Stimulated activated naive CD8-positive, alpha-beta T cell treated with anti-CD3 and anti-CD28 coated beads, Interleukin-15, Interleukin-2, amounts not matched to agents 100 U/mL and 50 U/mL, for 24 hours (primary cell): ENCODE measurements at places on chromosomes 3 and 15.

- DNase-seq = no peak
Measured at GRCh38 chr3:193378706-193379105, at the start of gene ATP13A5. ATP13A5 (minus strand) TSS chr3:193378753; CDS start chr3:193378725, 28 bp downstream.

- DNase-seq = no peak
Measured at GRCh38 chr15:83510001-83510400, 62.9 kb downstream of the SH3GL3 start.

GRCh38 chr15:67803996-67804843 lies 21.1 kb upstream of the SKOR1 start:
- no peak for DNase-seq

GRCh38 chr15:85314146-85314545 lies 66.3 kb upstream of the AKAP13 start:
- DNase-seq = no peak

DNA sequence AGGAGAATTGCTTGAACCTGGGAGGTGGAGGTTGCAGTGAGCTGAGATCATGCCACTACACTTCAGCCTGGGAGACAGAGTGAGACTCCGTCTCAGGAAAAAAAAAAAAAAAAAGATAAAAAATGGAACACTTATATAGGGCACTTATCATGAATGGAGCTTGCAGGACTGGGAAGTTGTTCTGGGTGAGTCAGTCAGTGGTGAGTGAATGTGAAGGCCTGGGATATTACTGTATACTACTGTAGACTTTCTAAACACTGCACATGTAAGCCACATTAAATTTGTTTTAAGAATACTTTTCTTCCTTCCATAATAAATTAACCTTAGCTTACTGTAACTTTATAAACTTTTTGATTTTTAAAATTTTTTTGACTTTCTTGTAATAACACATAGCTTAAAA lies 59.8 kb downstream of the SFMBT1 start:
- DNase-seq = no peak

DNA sequence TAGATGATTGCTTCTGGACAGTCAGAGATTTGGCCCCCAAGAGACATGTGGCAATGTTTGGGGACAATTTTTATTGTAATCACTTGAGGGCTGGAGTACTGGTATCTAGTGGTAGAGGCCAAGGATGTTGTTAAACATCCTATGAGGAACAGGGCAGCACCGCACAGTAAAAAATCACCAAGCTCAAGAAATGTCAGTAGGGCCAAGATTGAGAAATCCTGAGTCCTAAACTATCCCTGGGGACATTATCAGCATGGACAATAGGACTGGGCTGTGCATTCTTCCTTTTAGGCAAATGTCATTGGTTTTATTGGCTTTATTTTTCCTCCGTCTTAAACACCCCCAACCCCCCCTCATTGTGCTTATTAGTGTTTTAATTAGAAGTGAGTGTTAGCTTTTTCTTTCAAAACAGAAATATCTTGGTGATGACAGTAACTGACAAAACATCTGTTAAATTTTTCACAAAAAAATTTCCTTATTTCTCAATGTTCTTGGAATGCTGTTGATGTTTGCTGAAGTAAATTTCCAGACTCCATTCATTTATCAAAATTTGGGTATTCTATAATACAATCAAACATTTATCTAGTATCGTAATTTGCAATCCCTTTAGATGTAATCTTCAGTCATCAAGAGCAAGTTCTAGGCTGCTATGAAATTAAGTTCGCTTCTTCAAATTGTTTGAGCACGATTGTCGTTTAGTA lies 944.4 kb downstream of the VGLL3 start:
- no peak for DNase-seq

- DNase-seq = no peak
Measured at GRCh38 chr3:25212736-25213135, 215.3 kb upstream of the RARB start.

GRCh38 chr3:150764566-150764965 lies 1.6 kb upstream of the SIAH2 start:
- DNase-seq = no peak

DNA sequence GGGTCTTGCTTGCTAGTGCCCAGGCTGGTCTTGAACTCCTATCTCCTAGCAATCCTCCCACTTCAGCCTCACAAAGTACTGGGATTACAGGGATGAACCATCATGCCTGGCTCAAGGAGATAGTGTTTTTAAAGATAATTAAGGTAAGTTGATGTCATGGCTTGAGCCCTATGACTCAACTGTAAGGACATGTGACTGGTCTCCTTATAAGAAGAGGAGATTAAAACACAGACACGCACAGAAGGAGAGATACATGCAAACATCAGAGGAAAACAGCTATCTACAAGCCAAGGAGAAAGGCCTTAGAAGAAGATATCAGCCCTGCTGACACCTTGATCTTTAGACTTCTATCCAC lies 220.4 kb upstream of the GADL1 start:
- DNase-seq = no peak

DNA sequence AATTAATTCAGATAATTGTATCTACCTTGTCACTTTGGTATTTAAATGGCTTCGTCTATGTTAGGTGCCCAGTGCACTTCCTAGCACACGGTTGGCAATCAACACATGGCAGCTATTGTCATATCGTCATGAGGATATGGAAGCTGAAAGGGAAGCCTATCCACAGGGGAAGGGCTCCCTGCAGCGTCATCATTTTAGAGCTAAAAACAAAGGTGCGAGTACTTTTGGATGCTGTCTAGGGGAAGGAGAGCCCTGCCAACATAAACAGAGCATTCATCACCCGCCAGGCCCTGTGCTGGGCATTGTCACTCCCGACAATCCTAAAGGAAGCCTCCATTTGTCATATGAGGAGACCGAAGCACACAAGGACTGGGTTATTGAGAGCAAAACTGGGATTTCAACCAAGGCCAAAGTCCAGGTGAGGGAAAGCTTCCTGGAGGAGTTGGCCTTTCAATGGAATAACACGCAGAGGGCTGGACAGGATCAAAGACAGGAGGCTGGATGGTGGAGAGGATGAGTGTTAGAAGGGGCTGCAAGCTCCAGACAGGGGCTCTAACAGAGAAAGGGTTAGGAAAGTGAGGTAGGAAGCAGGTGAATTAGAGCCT lies 8.0 kb upstream of the PARL start:
- DNase-seq = no peak

GRCh38 chr3:169695031-169695430 lies 31.5 kb upstream of the MECOM start:
- no peak for DNase-seq

DNA sequence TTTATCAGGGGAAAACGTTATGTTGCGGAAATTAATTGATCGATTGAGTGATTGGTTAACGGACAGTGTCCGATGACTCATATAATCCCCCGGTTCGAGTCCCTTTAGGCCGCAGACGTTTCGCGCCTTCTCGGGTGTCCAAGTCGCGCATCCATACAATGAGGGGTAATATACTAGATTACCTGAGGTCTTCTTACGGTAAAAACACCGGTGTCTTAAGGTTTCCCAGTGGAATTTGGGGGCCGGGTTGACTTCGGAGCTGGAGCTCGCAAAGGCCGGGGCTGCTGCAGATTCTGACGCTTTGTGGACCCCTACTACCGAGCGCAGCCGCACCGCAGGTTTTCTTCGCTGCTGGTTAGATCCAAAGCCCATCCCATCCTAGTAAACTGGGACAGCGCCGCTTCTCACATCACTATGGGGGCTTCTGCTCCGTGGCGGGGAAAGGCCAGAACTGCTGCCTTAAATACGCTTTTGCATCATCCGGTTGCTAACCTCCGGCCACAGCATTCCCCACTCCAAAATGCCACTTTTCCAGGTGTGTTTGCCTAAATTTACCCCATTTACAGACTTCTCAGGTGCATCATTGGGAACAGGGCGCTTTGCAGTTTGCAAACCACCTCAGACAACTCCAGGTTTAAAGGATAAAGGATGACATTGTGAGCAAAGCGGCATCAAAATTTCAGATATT lies 858 bp upstream of the SACM1L start:
- DNase-seq = peak; percentile 55

- DNase-seq = no peak
Measured at GRCh38 chr3:180048103-180048502, 11.4 kb upstream of the PEX5L start.
